ENCODE measurements at places on chromosomes 1 and 21. TPM values are rescaled to one million over a fixed set of nuclear protein-coding genes. Genes with fewer than 3 reads are reported as not detected.
A peak's percentile ranks its signal among the peaks of the same experiment; 100 is the strongest.

DNA sequence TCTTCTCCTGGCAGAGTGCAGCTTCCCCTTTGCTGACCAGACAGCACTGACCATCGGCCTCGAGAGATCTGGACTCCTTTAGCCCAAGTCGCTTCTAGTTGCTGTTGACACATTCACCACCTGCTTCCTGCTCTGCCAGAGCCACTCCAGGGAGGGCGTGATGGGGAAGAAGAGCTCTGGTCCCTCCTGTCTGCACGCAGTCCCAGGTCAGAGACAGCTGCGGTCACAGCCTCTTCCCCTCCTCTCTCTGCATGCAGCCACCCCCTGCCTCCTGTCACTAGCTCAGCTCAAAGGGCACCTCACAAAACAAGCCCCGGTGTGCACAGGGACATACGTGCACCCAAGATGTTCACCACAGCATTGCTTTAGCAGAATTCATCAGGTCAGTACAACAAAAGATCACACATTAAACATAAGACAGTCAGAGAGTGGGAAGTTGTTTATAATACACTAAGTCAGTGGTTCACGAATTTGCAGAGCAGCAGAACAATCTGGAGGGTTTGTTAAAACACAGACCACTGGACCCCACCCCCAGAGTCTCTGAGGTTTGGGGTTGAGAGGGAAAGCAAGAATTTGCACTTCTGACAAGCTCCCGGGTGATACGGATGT is 132.9 kb downstream of the SYF2 start:
- DNase-seq = peak; percentile 52

GRCh38 chr1:116255486-116256285 is 117.4 kb upstream of the ATP1A1 start:
- no peak for DNase-seq

DNA sequence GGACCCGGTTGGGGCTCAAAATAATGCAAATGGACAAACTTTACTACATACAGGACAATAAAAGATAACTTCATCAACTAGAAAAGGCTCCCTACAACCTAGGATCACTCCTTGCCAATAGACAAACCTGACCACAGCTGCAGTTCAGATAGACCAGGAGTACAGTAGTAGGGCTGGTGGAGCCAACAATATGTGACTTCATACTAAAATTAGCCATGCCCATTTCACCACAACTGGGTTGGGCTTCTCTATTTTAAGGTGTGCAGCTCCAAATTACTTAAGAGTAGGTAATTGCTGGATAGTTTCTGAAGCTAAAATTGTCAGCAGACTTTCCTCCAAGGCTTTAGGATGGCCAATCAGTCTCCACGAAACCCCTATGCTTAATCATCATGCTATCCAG is 3.9 kb downstream of the DENND1B start:
- DNase-seq = no peak

MEX3A gene
- 2.6 TPM for total RNA-seq

TMEM200B gene
- total RNA-seq = 2.7 TPM

DNA sequence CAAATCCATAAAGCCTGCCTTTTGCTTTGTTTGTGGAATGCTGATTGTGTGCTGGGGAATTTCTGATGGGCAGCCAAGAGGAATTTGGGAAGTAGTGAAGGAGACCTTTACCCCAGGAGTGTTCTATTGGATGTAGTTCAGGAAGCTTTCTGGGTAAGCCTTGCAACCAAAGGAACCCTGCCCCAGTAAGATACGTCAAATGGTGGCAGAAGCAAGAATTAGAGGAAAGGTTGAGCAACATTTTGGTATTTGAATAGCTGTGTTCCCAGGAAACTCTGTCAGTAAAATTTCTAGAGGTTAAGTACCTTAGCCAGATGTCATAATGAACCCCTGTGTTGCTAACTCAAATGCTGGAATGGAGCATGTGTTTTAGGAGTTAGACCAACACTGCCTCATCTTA is 6.4 kb downstream of the MGST3 start:
- no peak for DNase-seq

LAPTM5 gene
- 89.9 TPM for total RNA-seq

HMGCL gene
- 18.1 TPM for total RNA-seq

TCHHL1 gene
- not detected for total RNA-seq

- DNase-seq = no peak
These were observed 271.6 kb upstream of the SGIP1 start for GRCh38 chr1:66262208-66262963.

GRCh38 chr1:233143241-233143640 is 152.3 kb downstream of the PCNX2 start:
- no peak for DNase-seq

DNA sequence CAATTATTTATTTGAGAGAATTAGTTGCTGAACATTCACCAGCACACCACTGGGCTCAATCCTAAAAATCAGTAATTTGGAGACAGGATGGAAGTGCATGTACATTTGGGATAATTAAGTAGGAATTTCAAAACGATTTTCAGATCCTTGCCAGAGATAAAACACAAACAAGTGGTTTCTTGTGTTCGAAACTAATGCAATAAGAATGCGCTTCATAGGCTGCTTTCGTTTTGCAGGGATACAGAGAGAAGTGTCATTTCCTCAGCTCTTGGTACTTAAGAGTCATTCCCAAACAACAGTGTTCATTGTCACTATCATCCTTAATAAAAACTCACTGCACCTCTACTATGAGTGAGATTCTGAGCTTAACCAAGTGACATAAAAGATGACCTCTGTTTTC is 20.6 kb upstream of the USP24 start:
- no peak for DNase-seq

Measured in dorsolateral prefrontal cortex (tissue), 122 donors.